Airway epithelial cell (primary cell): ENCODE measurements at places on chromosomes 13 and 19. TPM values are rescaled to one million over a fixed set of nuclear protein-coding genes. Genes with fewer than 3 reads are reported as not detected.

Gene PRTN3
- 0.49 TPM in 1 of 2 replicates, not detected in the other for total RNA-seq

Gene FAM216B
- total RNA-seq = not detected in 2 replicates

Gene CLC
- total RNA-seq = not detected in 2 replicates

Gene SDHAF1
- 34.6 and 81.5 TPM in 2 replicates for total RNA-seq

Gene CYP2F1
- 0.07 TPM in 1 of 2 replicates, not detected in the other for total RNA-seq
